ENCODE measurements at places on chromosomes 12 and 14.

GRCh38 chr12:24470050-24470449 is 478.9 kb downstream of the BCAT1 start:
- DNase-seq = no peak

DNA sequence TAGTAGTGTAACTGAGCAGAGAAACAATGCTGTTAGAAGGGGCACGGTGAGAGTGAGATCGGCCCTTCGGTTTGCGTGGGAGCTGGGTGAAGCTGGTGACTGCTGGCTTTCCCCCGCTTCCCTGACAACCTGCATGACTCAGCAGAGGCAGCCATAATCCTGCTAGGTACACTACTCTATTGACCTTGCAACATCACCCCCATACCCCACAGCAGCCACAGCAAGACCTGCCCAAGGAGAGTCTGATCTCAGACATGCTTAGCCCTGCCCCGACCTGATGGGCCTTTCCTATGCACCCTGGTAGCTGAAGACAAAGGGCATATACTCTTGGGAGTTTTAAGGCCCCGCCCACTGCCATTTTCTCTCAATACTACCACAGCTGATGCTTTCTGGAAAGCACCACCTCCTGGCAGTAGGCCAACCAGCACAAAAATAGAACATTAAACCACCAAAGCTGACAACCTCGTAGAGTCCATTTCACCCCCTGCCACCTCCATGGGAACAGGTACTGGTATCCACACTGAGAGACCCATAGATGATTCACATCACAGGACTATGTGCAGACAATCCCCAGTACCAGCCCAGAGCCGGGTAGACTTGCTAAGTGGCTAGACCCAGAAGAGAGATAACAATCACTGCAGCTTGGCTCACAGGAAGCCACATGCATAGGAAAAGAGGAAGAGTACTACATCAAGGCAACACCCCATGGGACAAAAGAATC is 75.9 kb upstream of the RGS6 start:
- no peak for DNase-seq

GRCh38 chr12:58897969-58898368 is 22.3 kb downstream of the LRIG3 start:
- DNase-seq = no peak

DNA sequence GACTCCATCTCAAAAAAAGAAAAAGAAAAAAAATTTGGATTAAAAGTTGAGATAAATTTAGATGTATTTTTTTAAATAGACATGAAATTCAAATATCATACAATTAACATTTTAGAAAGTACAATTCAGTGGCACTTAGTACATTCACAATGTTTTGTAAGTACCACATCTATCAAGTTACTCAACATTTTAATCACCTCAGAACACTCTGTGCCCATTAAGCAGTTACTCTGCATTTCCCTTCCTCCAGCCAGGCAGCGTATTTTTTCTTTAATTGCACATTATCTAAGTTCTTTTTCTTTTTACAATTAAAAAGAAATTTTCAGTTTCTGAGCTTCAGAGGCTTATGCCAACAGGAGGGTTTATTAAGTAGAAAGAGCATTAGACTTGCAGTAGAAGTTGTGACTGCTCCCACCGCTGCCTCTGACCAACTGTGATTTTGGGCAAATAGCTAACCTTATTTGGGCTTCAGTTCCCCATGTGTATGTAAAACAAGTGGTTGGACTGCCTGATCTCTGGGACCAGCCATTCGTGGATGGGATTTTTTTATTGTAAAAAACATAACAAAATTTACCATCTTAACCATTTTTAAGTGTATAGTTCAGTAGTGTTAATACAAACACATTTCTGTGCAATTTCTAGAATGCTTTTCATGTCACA is 65.7 kb downstream of the WNK1 start:
- no peak for DNase-seq

DNA sequence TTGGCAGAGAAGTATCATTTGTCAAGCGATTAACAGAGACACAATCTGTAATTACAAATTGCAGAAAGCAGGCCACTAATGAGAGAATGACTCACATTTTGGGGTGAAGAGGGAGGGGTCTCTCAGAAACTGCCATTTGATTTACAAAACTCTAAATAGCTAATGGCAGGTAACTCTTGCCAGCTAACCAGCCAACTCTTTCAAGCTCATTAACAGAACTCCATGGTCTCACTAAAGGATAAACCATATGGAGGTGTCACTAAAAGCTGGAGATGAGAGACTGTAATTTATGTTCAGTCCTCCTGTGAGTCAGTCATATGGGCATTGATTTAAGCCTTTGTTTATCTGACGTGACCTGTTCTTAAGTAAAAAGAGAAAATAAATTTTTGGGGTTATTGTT is 336.4 kb downstream of the FOXG1 start:
- DNase-seq = no peak

- no peak for DNase-seq
These were observed 160.8 kb upstream of the GSC start for GRCh38 chr14:94930690-94931089.

GRCh38 chr12:57746025-57746424 is 1.2 kb downstream of the TSPAN31 start:
- no peak for DNase-seq

DNA sequence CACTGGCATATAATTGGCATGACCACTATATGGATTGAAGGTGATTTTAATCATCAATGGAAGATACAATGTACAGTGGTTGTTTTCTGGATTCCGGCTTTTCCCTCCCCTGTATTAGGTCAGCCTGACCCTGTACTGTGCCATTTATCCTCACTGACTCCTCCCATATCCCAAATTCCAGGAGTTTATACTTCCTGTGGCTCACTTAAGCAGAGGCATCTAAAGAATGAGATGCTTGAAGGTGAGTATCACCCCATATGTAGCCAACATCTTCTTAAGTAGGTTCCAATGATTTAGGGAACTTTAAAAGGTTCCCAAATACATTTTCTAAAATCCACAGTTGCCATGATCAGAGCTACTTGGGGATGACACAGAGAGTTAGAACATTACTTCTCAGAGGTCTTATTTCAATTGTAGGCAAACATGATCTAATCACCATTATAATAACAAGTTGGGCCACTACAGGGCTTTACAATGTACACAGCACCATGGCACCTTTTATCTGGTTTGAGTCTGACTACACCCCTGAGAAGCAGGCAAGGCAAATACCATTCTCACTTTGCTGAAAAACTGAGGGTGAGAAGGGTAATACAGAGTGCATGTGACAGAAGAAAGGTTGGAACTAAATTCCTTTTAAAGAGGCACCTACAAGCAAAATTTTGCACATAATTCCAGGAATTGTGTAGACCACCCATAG is 212.3 kb upstream of the GARIN6 start:
- DNase-seq = no peak
